ENCODE measurements at places on chromosomes 1 and 21.

- DNase-seq, result no peak
These were observed 213.1 kb upstream of the CAMK1G start for GRCh38 chr1:209370241-209370995.

DNA sequence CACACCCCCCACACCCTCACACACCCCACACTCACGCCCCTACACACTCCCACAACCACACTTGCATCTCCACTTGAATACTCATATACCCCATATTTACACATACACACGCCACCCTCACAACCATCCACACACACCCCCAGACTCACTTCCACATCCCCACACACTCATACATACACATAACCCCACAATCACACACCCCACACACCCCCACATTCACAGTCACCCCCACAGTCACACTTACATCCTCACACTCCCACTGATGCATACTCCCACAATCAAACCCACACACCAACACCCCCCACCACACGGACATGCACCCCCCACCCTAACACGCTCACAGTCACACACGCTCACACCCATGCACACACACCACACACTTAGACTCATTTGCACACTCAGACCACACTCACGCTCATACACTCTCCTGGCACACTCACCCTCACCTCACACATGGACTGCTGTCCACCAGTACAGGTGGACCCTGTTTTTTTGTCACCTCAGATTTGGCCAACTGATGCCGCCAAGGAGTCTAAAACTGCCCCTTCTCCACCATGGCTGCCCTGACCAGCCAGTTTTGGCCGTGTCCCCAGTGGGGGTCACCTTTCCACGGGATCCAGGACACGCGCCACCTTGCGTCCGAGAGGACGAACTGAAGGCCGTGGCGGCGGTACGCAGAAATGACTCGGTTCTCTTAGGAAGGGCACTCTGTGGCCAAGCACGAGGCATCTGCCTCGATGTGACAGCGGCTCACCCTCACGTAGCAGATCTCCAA is 45.3 kb upstream of the EDN2 start:
- no peak for DNase-seq

DNA sequence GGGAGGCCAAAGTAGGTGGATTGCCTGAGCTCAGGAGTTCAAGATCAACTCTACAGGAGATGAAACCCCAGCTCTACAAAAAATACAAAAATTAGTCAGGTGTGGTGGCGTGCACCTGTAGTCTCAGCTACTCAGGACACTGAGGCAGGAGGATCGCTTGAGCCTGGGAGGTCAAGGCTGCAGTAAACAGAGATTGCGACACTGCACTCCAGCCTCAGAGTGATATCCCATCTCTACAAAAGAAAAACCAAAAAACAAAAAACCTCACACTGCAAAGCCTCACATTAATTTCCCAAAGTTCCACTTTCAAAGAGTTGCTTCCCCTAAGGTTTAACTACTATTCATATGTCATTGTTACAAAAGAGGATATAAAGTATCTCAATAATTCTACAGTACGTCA is 29.0 kb upstream of the FBXO28 start:
- no peak for DNase-seq

DNA sequence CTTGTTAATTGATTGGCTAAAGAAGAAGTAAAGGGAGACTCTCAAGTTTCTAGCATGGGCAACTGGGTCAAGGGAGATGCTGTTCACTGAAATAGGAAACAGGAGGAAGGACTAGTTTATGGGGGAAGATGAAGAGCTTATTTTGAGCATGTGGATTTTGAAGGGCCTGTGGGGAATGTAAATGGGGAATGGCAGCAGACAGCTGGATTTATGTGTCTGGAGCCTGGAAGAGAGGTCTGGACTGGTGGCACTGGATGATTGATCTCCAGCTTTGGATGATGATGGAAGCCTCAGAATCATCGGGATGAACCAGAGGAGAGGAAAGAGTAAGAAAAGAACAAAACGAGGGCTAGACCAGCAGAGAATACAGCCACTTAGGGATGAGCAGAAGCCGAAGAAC is 54.9 kb upstream of the ENAH start:
- DNase-seq, result no peak

All from stimulated activated CD8-positive, alpha-beta memory T cell treated with anti-CD3 and anti-CD28 coated beads, Interleukin-15, amount 100 ng/mL, for 24 hours (primary cell).